ENCODE measurements at places on chromosomes 13 and 19.
A peak's percentile ranks its signal among the peaks of the same experiment; 100 is the strongest.

DNA sequence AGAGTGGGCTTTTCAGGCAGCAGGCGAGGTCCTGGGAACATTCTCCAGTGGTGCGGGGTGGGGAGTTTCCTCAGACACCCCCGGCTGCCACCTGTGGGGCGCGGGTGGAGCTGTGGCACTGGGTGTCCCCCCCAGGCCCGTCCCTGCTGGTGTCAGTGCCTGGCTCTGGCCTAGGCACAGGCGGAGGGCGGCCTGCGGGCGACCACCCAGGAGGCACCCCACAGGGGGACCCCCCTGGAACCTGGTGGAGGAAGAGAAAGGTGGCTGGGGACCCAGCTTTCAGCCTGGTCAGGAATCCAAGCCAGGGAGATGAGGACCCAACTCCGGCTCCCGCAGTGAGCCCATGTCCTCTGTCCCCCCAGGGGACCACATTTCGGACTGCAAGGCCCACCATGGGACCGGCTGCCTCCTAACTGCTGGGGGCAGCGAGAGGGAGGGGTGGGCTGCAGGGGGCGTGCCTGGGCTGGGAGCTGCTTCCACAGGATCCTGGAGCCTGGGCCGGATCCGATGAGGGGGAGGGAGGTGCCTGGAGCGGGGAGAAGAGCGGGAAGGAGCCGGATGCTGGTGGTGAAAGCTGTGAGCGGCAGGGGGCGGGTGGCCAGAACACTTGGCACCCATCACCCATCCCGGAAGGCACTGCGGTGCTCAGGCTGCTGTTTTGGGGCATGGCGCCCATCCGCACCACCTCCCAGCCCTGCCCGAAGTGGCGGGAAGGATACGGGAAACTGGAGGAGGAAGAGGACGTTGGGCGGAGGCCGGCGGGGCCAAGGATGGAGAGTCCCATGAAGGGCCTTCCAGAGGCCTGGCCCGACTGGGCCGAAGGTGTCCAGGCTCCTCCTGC is 5.5 kb upstream of the CTXN1 start:
- no peak overlapping the region for H3K4me3 ChIP-seq
- DNase-seq = no peak
- H3K4me1 ChIP-seq = peaks cover 24% of the 10 kb centered on the region
- peak overlapping the region; percentile 100 for H3K27ac ChIP-seq

GRCh38 chr19:4376028-4376670 is 24.2 kb downstream of the SH3GL1 start:
- H3K4me3 ChIP-seq = peak overlapping the region; percentile 55
- peaks cover 61% of the 10 kb centered on the region for H3K4me1 ChIP-seq
- no peaks in the 10 kb centered on the region for H3K27me3 ChIP-seq

- no peaks in the 10 kb centered on the region for H3K36me3 ChIP-seq
- H3K4me1 ChIP-seq = peaks cover 14% of the 10 kb centered on the region
- no peak for DNase-seq
- H3K27me3 ChIP-seq = peaks cover 80% of the 10 kb centered on the region
- H3K27ac ChIP-seq = no peak overlapping the region
These were observed 188.7 kb downstream of the TM9SF2 start for GRCh38 chr13:99689955-99690354.

GRCh38 chr13:48801255-48801654 is 147.5 kb downstream of the CYSLTR2 start:
- no peaks in the 10 kb centered on the region for H3K27me3 ChIP-seq
- no peaks in the 10 kb centered on the region for H3K4me1 ChIP-seq
- H3K27ac ChIP-seq = no peak overlapping the region
- DNase-seq = no peak
- no peak overlapping the region for H3K4me3 ChIP-seq
- peaks cover 2% of the 10 kb centered on the region for H3K36me3 ChIP-seq

GRCh38 chr13:67619995-67620380 is 389.9 kb upstream of the PCDH9 start:
- no peak for DNase-seq
- H3K36me3 ChIP-seq = no peaks in the 10 kb centered on the region
- H3K4me3 ChIP-seq = no peak overlapping the region
- H3K27ac ChIP-seq = no peak overlapping the region
- H3K27me3 ChIP-seq = no peaks in the 10 kb centered on the region

DNA sequence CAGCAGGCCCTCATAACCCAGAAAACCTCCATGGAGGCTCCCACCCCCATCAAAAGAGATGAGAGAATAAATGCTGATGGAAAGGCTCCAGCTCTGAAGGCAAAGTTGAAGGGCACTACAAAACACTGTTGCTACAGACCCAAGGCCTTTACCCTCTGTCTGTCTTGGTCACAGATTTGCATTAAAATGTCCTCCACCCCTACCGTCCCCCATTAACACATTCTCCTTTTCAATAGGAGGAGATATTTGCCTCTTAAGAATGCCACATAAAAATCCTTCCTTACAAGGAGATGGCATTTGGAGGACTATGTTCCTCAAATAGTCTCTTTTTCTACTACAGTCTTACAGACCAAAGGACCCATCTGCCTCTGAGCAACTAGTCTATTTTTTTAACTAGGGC is 361.5 kb downstream of the ENOX1 start:
- H3K27me3 ChIP-seq = no peaks in the 10 kb centered on the region
- H3K27ac ChIP-seq = no peak overlapping the region
- no peak for DNase-seq
- H3K4me3 ChIP-seq = no peak overlapping the region
- H3K36me3 ChIP-seq = peaks cover 2% of the 10 kb centered on the region

DNA sequence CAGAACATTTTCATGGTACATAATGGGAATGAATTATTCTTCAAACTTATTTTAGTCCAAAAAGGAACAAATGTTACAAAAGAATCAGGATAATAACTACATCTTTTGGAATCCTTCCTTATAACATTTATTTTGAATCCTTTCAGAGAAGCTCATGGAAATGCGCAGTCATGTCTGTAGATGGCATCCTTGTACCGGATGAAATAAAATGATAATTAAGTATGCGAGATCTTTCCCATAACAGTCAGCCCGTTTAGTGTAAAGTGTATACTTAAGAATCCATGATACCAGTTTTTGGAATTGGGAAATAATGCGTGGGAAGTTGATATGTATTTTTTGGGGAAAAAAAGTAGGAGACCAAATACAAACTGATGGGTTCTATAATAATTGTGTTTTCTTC is 418.8 kb downstream of the GPC5 start:
- H3K4me3 ChIP-seq = no peak overlapping the region
- peaks cover 42% of the 10 kb centered on the region for H3K4me1 ChIP-seq
- no peak overlapping the region for H3K27ac ChIP-seq
- H3K36me3 ChIP-seq = no peaks in the 10 kb centered on the region
- no peaks in the 10 kb centered on the region for H3K27me3 ChIP-seq

DNA sequence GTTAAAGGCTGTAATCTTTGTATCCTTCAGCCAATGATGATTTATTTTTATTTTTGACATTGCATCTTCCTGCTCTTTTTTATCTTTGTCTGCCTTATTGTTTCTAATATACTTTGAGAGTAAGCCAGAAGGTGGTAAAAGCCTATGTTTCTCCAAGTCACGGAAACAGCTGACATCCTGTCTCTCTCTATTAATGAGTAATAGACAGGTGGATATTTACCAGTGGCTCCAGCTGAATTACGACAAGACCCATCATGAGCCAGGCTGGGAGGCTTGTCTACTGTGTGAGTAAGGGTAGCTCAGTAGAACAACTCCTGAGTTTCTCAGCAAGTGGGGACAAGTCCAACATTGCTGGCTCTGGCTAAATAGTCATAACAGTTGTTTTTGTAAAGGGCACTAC is 166.6 kb downstream of the NDFIP2 start:
- DNase-seq = no peak
- H3K36me3 ChIP-seq = no peaks in the 10 kb centered on the region
- peak overlapping the region; percentile 68 for H3K27ac ChIP-seq
- H3K4me1 ChIP-seq = peaks cover 22% of the 10 kb centered on the region
- H3K27me3 ChIP-seq = no peaks in the 10 kb centered on the region
- no peak overlapping the region for H3K4me3 ChIP-seq

DNA sequence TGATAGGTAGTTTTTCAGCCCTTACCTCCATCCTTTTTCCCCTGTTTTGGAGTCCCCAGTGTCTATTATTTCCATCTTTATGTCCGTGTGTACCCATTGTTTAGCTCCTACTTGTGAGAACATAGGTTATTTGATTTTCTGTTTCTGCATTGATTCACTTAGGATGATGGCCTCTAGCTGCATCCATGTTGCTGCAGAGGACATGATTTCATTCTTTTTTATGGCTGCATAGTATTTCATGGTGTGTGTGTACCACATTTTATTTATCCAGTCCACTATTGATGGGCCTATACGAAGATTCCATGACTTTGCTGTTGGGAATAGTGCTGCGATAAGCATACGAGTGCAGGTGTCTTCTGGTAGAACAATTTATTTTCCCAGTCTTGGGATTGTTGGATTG is 15.0 kb upstream of the ZNF527 start:
- H3K27ac ChIP-seq = no peak overlapping the region
- no peaks in the 10 kb centered on the region for H3K27me3 ChIP-seq
- no peaks in the 10 kb centered on the region for H3K4me1 ChIP-seq
- H3K36me3 ChIP-seq = peaks cover 72% of the 10 kb centered on the region
- DNase-seq = no peak
